ENCODE measurements at places on chromosomes 16 and 17.

GRCh38 chr17:20313306-20313705 is 154.0 kb downstream of the LGALS9B start:
- DNase-seq = no peak

GRCh38 chr17:77842528-77843147 is 115.9 kb upstream of the TNRC6C start:
- no peak for DNase-seq

- DNase-seq = no peak
These were observed 302 bp downstream of the LITAF start for GRCh38 chr16:11586378-11586855.

DNA sequence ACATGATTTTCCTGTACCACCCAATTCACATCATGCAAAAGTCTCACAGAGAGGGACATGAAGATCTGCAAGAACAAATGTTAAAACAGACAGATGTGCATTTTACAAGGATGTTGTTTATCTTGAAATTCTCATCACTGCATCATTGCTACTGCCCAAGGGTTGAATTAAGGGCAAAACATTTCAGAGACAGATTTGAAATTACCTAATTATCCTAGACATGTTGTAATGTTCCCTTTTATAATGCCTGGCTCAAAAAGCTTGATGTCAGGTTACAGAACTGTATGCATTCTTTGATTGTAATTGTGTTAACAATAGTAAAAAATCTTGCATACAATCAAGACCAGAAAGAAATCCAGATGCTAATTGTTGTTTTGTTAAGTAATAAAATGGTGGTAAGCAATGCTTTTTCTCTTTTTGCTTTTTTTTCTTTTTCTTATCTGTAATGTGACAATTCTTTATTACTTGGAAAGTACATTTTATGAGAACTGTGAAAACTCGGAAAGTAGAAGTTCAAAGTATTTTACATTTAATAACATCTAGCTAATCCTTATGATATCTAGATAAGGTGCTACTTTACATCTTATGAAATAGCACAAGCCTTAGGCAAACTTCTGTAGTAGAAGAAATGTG is 3.6 kb upstream of the DUSP14 start:
- no peak for DNase-seq

All from activated CD4-positive, alpha-beta T cell treated with anti-CD3 and anti-CD28 coated beads, Interleukin-2, Interleukin-6, amounts not matched to agents 100 ng/mL and 50 ng/mL, durations not matched to agents 16 hours and 8 hours (primary cell).